ENCODE measurements at places on chromosomes 11 and 22.

DNA sequence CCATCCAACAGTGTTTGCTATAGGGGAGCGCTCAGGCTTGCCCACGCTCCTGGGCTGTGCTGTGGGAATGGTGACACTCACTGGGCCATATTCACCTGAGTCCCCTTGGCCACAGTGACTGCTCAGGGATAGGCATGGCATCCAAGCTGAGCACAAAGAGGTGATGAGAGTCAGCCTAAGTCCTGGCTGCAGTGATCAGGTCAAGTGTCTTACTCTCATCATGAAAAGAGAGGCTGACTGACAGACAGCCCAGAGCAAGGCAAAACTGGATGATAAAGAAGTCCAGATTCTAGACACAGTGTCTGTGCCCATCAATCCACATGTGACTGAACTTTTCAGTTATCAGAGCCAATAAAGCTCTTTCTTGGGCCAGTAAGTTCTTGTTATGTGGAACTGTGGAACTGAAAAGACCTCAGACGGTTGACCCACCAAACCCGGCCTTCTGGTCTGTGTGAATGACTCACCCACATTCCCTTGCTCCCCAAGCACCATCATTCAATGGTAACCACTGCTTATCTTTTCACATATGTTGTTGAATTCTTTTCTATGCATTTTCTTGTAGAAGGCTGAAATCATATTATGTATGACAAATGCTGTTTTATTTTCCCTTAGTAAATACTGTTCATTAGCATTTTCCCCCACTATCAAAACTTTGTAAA, 43.2 kb upstream of the YPEL1 start:
- DNase-seq, result no peak

DNA sequence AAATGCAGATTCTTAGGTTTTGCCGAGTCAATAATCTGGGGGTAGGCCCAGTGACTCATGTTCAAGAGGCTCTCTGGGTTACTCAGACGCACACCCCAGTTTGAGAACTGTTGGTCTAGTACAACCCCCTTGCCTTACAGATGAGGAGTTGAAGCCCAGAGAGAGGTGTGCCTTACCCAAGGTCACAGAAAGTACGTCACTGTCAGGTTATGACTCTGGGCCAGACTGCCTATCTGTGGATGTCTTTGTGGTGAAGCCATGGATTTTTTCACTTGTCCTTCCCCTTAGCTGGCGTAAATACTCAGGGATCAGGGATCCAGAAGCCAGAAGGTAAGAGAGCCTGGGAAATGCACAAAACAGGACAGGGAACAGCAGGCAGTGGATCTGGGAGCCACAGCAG, 25.2 kb upstream of the NECTIN1 start:
- no peak for DNase-seq

DNA sequence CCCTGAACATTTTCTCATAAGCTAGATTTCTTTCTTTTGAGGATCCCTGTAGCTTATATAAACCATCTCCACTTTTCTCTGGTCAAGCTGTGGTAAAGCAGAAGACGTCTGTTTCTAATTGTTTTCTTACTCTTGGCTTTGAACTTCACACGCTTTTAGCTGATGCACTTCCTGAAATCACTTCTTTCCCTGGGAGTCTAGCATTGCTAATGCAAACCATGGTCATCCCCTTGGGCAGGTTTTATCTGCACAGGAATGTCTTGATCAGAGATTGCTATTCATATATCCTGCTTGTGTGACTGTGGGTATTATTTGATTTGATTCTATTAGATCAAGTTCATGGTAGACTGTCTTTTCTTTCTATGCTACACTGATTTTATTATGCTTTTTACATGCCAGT, 199.2 kb upstream of the POU2AF2 start:
- no peak for DNase-seq

GRCh38 chr11:120612513-120613263, 101.1 kb downstream of the GRIK4 start:
- no peak for DNase-seq

- peak; percentile 78 for DNase-seq
Observed at GRCh38 chr11:127440616-127441015, 440.0 kb upstream of the KIRREL3 start.

DNA sequence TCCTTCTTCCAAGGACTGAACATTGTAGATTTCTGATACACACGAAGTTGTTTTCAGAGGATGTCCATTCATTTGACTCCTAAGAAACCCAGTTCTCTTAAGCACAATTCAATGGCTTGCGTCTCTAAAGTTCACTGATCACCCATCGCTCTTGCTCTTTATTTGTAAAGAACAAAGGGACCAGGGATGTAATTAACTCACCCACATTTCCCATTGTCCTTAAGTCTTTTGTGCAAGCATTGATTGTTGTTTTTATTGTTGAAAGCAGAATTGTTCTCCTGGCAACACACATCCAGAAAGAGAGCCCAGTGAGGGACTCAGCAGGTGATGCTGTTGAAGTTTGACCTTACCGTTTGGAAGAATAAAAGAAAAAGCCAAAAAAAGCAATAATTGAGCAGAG, 59.2 kb downstream of the SPON1 start:
- DNase-seq, result no peak

DNA sequence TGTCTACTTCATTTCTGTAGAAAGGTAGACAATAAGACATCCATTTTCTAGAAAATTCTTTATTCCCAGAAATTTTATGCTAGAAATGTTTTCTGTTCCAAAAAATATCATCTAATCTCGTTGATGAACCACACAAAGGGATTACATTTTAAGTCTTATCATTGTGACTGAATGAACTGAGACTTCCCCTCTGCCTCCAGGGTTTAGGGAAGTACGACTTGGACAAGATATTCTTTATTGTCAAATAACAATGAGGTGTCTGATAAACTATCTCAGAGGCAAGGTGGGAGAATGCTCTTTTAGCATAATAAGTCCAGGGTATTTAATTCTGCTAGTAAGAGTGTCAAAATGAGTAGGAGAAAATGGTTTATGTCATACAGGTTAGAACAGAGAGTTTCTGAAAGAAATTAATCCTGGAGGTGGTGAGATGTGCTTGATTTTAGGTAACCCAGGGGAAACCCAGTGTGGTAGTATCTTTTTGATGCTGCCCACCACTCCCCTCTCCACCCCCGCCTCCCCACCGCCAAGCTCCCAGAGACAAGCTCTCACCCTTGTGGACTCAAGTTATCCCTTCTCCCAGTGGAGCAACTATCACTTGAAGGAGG, 100.6 kb downstream of the CD44 start:
- DNase-seq, result no peak

Measured in spinal cord (tissue), 10 donors.